HS-5 (cell line): ENCODE measurements at places on chromosomes 4 and X.

DNA sequence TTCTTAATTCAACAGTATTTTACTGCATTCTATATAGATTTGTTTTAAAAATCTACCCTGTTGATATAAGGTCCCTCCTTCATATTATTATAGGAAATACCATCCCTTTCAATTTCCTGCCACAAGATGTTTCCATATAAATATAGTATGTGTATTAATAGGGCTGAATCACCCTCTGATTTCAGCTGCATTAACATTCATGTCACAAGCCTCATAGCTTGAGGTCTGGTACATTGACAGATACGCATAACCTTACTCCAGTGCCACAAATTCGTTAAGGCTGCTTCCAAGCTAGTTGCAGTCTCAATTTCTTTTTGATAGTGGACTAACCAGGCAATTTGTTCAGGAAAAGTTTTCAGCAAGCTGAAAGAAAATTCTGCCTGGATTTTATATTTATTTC is 128.4 kb downstream of the KLHL34 start:
- DNase-seq: peak; percentile 4

DNA sequence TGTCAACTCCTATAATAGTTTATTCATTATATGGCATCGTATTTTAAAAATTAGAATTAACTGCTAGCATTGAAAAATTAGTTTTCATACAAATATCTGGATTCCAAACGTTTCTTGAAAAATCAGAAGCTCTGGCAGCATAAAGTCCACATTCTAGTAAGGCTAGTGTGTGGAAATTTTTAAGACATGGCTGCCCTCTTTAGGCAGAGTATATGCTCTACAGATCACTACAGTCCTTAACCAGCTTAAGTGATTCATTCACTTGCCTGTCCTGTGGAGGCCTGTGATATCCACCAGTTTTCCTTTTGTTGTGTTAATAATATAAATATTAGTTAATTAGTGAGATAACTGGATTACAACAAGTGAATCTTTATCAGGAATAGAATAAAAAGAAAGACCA is 287.2 kb downstream of the OPHN1 start:
- DNase-seq: no peak

GRCh38 chr4:42151568-42152506 is 618 bp downstream of the BEND4 start:
- DNase-seq: no peak

- no peak for DNase-seq
These were observed 33.4 kb downstream of the SLC2A9 start for GRCh38 chr4:9987749-9988362.

DNA sequence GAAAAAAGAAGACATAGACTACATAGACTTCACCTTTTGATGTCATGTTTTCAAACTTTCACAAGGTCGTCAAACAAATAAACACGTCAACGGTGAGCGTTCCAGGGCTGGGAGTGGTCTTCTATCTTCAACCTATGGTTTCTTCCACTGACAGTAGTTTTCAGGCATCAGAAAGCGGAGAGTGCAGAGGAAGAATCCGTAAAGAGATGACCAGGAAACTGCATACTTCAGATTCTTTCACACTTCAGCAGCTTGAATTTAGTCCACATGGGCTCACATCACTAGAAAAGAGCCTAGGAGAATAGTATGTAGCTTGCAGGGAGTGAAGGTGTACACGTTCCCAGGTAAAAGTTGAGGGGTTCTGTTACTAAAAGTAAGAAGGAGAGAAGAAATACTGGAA is 58.5 kb downstream of the NPY1R start:
- no peak for DNase-seq

DNA sequence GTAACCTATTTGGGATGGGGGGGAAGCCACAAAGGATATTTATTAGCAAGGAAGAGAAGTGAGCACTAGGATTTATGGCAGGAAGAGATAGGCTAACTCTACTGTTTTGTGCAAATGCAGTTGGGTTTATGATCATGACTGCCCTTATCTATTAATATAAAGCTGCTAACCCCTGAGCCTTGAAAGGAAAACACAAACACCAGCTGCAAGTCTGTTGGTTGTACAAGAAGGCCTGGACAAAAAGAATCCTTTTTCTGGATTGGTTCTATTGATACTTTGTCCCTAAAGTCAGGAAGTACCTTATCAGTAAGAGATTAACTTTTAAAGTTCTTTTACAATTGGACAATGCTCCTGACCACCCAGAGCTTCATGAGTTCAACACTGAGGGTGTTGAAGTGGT is 188.8 kb downstream of the LRBA start:
- DNase-seq: no peak

DNA sequence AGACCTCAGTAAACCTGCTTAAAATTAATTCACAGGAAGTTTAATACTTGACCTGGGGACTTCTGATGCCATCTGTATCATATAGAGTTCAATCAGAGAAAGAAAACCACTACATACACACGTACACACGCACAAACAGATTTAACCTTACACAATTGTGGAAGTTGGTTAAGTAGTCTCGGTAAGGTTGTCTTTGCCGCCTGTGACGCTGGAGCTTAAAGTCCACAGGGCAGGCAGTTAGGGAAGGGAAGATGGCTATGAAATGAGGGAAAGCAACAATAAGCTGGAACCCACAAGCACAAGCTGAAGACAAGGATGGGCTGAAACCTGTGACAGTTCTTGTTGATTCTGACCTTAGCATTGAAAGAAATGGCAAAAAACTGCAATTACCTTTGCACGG is 41.7 kb upstream of the TSPAN7 start:
- DNase-seq: no peak

- no peak for DNase-seq
These were observed 349.4 kb downstream of the MID1IP1 start for GRCh38 chrX:39150621-39151020.

- no peak for DNase-seq
These were observed 38.4 kb downstream of the ZNF185 start for GRCh38 chrX:152936306-152936705.

DNA sequence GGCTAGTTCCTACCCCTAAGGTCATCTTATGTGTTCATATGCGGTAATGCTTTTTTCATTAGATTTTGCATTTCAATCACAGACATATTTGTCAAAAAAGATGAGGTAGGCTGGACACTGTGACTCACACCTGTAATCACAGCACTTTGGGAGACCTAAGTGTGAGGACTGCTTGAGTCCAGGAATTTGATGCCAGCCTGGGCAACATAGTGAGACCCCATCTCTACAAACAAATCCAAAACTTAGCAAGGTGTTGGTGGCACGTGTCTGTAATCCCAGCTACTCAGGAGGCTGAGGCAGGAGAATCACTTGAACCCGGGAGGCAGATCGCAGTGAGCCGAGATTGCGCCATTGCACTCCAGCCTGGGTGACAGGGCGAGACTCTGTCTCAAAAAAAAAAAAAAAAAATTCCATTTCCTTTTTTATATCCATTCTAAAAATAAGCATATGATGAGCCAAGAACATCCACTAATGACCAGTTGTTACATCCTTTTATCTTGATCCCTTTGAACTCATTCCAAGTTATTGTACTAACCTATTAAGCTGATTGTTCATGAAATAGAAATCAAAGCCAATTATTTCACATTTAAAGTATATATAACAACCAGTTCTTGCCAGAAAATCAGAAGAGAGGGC is 23.4 kb downstream of the PGAM4 start:
- DNase-seq: no peak

GRCh38 chr4:73776321-73776729 is 36.0 kb downstream of the CXCL8 start:
- DNase-seq: no peak

- no peak for DNase-seq
These were observed 432.8 kb downstream of the ANKRD50 start for GRCh38 chr4:124279741-124280140.

- no peak for DNase-seq
These were observed 163.6 kb downstream of the EVC2 start for GRCh38 chr4:5544762-5545161.

DNA sequence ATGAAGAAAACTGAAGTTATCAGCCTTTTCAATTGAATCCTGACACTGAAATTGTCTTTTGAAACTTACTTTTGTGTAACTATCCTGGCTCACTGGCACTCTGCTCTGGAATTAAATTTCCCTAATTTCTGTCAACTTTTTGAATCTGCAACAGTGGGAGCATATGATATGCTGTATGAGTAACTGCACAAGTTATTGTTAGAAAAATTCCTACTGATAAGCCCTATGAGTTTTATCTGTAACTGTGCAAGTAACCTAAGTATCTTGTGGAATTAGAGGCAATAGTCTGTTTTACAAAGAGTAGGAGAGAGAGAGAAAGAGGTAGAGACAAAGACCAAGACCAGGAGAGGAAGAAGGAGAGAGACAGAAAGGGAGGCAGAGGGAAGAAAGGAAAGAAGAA is 9.2 kb upstream of the HPGD start:
- DNase-seq: no peak

DNA sequence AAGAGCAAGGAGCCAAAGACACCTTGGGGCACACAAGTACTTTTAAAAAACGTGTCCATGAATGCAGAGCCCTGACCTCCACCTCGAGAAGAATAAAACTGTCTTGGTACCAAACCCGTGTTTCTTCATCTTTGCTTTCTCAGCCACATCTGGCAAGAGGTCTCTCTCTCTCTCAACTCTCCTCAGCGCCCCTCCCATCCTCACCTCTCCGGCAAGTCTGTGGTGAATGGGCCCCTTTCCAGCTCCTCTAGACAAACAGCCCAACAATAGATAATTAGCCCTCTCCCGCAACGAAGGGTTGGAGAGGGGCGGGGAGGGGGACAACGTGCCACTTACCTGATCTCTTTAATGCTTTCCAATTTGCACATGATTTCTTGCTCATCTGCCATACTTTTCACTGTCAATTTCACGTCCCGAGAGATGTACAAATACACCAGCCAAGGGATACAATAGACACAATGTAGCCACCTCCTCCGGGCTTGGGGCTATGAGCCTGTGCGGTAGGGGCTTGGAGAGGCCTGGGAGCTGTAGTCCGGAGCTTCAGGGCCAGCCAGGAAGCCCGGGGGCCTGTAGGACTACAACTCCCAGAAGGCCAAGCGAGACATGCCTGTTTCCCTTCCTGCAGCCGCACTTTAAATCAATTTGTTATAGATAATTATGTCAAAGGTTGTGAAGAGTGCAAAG is at the start of gene ZC4H2:
TSS of gene ZC4H2 (minus strand) at position 462 of the 684 bp plus-strand sequence. CDS start at position 389, 73 bp downstream.
- DNase-seq: peak; percentile 9

DNA sequence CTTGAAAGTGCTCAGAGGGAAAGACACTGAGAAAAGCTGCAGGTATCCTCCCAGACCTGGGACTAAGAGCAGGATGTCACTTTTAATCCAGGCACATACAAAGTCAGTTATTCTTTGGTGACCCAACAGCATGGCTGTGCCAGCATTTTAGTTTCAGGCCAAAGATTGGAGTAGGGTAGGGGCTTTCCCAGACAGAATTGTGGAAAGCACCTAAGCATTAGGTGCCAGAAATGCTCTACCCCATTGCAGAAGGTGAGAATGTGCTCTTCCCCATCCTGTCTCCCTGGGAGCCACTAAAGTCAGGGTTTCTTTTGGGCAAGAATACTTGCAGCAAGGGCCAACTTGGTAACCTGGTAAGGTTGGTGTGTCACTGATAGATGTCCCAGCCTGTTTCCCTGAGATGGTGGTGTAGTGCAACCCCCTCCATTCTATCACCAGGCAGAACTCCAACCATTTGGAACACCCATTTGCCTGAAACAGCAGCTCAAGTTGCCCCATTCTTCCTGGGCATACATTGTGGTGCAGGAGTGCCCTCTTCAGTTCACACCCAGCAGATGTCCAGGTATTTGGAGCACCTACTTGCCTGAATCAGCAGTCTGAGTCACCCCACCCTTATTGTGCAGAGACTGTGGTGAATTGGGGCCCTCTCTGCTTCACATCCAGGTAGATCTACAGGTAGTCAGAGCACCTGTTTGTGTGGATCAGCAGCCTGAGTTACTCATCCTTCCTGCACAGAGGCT is 183.5 kb downstream of the ZC4H2 start:
- no peak for DNase-seq

- DNase-seq: no peak
These were observed 33.1 kb upstream of the GTPBP6 start for GRCh38 chrX:351736-352135.

GRCh38 chrX:17559728-17560379 is 177.4 kb upstream of the SCML1 start:
- peak; percentile 60 for DNase-seq

DNA sequence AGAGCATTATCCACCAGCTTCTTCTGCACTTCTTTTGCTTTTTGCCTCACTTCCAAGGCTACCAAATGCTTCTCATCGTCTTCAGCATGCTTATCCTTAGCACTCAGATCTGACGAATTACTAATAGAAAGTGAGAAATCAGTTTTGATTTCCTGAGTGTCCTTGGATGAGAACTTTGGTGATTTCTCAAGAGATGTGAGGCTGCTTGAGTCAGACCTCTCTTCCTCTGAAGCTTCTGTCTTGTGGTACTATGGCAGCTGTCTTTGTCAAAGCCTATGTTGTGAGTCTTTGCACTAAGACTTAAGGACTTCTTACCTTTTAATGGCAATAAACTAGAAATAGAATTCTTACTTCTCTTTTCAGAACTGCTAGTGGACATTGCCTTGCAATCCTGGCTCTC is 169.9 kb downstream of the CPE start:
- DNase-seq: no peak

DNA sequence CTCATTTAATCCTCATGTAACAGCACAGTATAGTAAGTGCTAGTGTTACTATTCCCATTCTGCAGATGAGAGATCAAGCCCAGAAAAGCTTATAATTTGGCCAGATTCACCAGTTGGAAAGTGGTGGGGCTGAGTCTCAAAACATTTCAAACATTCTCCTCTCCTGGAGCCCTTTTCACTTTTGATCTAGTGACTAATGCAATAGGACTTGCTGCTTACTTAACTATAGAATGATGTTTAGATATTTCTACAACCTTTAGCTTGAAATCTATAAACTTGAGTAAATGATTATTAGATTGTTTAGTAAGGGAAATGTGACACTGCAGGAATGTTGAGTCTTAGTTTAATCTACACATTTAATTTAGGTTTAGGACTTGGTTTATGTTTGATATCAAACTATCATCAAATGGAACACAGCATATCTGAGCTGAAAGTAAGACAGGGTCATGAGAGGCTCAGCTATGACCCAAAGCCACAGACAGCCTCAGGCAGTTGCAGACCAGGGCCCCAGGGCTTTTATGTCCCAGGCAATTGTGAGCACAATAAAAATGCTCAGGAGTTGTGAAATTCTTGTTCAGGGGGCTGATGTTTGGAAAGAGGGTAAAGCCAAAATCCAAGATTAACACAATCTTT is 199.5 kb upstream of the HS3ST1 start:
- DNase-seq: no peak

- peak; percentile 13 for DNase-seq
These were observed 371.8 kb downstream of the ADGRL3 start for GRCh38 chr4:61571761-61572559.
